WTC11 (cell line): ENCODE measurements at places on chromosomes 5 and 9.
A peak's percentile ranks its signal among the peaks of the same experiment; 100 is the strongest.

DNA sequence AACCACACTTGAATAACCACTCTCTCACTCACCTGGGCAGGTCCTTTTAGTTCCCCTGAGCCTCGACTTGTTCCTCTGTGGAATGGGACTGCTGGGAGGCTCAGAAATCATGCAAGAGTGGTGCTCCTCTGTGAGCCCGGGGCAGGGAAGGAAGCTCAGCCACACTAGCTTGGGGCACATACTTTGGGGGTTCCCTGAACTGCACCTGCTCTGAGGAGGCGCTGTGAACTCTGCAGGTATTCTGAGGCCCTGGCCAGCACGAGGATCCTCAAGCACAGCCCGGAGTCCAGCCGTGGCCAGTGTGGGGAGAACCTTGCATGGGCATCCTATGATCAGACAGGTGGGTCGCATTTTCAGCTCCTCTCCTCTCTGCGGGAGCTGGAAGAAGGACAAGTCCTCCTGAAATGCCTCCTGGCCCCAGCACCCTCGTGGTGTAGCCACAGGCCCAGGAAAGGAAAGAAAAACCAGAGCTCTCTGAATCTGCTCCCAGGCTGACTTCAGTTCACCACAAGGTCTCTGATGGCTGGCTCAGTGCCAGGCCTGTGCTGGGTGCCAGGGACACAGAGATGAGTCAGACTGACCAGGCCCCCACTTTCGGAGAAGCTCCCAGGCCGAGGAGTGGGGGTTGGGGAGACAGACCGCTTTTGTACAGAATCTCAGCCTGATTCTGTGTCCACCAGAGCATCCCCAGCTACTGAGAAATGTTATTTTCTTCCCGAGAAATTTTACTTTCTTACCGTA is 11.9 kb downstream of the GLIPR2 start:
- DNase-seq, result no peak

DNA sequence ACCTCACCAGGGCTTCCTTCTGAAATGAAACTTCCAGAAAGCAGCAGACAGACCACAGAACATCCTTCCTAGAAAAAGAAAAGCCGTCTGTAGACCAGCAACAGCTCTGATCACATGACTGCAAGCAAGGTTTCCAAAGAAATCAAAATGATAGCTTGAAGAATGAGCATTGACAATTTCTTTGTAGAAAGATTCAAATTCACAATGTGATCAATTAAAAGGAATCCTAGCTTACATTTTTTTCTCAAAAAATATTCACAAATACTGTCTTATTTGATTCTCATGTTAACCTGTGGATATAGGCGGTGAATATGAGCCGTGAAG is 144.9 kb downstream of the MTX3 start:
- DNase-seq, result no peak

DNA sequence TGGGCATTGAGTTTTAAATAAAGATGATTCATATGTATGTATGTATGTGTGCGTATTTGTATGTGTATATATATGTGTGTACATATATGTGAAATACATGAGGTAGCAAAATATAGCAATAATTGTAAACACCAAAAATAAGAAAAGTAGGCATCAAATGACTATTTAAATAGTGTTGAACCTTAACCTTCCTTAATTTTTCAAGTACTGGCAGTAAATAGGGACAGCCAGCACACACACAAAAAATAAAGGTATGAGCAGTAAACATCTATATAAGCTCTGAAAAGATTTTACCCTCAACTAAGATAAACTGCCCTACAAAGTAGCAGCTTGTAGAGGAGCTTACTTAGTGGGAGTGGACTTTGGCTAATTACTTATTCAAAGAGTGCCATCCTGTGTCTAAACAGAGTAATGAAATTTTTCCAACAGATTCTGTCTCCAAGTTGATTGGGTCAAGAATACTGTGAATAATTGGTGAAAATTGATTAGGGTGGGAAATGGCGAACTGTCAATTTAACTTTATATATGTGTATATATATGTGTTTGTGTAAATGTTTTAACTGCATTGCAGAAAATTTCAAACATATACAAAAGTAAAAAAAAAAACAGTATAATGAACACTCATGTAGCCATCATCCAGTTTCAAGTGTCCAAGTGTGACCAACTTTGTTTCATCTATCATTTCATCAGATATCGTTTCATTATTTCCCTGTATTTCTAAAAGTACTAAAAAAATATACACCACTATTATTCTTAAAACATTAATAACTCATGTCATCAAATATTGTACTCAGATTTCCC is 2.0 kb upstream of the ADAMTS6 start:
- DNase-seq, result no peak

GRCh38 chr5:176446884-176447590 is 1.1 kb upstream of the FAF2 start:
- DNase-seq, result peak; percentile 28

- peak; percentile 83 for DNase-seq
These were observed 141.2 kb upstream of the ASTN2 start for GRCh38 chr9:117555964-117556629.

- peak; percentile 77 for DNase-seq
These were observed at the start of gene PCDHGA11 for GRCh38 chr5:141420855-141421488. Gene PCDHGA11 (plus strand): TSS chr5:141421051. CDS start chr5:141421228, 177 bp downstream.

GRCh38 chr5:111707630-111708164 is 49.3 kb downstream of the NREP start:
- no peak for DNase-seq

DNA sequence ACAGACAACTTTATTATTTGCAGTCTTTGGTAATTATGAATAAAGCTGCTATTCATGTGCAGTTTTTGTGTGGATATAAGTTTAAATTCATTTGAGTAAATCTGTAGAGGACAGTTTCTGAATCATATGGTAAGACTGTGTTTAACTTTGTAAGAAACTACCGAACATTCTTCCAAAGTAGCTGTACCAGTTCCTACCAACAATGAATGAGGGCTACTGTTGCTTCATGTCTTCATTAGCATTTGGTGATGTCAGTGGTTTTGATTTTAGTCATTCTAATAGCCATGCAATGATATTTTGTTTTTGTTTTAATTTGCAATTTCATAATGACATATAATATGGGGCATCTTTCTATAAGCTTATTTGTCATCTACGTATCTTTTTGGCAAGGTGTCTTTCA is 501.3 kb upstream of the RORB start:
- no peak for DNase-seq

- no peak for DNase-seq
These were observed 19.9 kb downstream of the SEMA6A start for GRCh38 chr5:116554764-116555163.

GRCh38 chr5:112355058-112355685 is 63.9 kb downstream of the EPB41L4A start:
- DNase-seq, result no peak

DNA sequence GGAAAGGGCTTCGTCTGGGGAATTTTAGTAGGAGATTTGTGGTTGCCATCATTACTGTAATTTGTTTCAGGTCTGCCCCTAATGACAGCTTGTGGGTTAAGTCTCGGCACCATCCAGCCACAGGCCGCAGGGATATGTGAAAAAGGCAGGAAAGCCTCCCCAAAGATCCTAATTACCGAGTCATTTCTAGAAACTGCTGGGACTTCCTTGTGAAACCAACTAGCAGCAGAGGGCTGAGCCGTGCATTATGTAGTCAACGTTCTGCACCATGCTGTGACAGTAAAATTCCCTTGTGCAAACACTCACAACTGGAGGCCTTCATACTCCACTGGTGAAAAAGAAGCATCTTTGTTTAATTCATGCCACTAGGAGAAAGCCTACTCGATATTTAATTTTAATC is 230.3 kb downstream of the MPDZ start:
- no peak for DNase-seq

GRCh38 chr9:125997196-125997823 is 250.1 kb downstream of the PBX3 start:
- DNase-seq, result no peak

- DNase-seq, result peak; percentile 56
These were observed 33.3 kb upstream of the ABCA1 start for GRCh38 chr9:104961238-104961637.

GRCh38 chr5:133930061-133930812 is 38.2 kb downstream of the C5orf15 start:
- DNase-seq, result no peak

DNA sequence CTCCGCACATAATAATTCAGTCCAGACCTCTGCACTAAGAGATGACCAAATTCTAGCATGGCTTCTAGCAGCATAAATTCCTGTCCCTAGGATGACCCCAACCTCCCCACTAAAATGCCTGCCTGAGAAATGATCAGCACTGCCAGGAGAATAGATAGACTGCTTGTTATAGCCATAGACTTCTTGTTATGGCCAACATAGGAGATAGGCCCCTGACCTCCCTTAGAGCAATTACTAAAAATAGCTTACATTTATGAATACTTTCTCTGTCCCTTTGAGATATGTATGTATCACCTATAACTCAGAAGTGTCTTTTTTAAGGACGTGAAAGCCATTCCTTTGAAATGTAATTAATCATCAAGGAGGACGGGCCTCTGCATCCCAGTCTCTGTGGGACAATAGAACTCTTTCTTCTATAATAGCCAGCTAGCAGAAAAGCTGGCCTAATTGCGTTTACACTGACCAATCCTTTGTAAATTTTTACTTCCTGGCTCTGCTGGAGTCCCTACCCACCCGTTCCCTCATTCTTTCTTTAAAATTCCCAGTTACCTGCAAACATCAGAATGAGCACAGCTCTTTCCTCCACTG is 1002.7 kb downstream of the CDH18 start:
- no peak for DNase-seq

DNA sequence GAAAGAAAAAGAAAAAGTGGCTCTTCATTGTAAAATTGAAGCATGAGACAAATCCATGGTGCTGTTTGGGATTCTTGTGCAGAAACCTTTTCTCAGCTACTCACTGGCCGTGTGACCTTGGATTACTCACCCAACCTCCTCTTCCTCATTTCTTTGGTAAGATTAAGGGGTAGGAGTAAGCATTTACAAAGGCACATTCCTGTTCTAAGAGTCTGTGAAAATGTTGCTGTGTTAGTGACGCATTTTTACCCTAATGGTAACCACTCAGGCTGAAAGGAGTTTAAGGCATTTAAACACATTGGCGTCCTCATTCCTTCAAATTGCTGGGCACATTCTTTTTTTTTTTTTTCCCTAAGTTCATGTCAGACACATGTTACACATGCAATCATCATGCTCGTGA is 4.3 kb downstream of the RAI14 start:
- no peak for DNase-seq

DNA sequence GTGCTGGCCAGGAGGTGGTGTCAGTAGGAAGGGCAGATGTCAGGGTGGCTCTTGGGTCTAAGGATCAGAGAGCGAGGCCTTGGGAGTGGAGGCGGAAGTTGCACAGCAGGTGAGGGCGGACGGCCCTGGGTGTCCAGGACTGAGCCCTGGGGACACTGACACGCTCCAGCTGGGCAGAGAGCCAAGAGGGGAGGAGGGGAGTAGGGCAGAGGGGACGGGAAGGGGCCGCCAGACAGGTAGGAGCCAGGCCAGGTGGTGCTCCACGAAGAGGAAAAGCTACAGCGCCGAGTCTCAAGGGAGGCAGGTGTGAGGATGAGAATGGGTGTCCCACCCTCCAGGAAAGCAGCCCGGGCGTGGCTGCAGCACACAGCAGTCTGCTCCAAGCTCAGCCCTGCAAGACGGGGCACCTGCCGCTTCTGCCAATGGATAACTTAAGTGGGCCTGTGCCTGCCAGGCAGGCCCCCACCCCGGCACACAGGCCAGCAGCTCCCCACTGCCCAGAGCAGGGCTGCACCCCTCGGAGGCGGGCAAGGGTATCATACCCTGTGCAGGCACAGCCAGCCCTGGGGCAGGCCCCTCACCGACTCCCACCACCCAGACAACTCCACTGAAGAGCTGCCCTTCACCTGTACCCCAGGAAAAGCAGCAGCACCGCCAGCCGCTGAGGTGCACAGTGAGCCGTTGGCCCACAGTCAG is 4.9 kb downstream of the TPRN start:
- DNase-seq, result no peak

GRCh38 chr9:88775559-88775958 is 215.7 kb upstream of the S1PR3 start:
- DNase-seq, result no peak

DNA sequence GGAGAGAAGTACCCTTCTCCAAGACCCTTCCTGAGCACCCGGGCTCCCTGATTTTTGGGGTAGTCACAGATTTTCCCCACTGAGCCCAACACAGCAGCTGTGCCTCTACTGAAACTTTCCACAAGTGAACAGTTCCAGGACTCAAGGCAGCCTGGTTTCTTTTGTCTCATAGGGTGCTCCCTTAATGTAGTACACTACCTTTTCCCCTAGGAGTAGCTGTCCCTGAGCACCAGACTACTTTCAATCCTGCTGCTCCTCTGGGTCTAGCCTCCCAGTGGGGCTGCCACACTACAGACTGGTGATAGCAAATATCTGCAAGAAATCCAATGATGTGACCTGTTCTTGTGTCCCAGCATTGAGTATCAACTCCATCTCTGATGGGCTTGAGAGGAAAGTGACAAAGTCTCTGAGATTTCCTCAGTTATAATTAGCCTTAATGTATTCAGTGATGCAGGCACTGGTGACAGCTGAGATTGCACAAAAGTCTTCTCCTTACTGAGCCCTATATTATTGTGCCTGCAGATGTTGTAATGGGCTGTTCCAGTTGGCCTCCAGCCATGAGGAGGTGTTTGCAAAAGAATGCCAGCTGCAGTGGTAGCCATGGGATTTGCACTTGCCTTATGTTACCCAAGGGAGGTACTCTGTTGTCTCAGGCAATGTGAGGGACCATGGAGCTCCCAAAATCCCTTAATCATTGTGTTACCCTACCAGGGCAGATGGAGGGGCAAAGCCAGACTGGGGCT is 1802.5 kb downstream of the EFNA5 start:
- DNase-seq, result no peak

DNA sequence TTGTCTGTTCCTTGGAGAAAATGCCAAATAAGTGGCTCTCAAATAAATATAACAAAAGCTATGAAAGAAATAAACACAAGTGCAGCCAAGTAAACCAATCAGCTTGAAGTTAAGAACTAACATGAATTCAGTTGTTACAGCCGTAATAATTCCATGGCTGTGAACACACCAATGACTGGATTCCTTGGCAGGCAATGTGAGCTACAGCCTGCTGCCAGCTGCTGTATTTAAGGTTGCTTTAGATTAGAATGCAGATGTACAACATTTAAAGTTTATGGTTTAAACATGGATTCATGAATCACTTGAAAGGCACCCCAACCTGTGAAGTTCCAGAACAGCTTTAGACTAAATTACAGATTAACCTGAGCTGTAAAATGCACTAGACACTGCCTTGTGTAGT is 626.4 kb upstream of the SEMA6A start:
- DNase-seq, result no peak

DNA sequence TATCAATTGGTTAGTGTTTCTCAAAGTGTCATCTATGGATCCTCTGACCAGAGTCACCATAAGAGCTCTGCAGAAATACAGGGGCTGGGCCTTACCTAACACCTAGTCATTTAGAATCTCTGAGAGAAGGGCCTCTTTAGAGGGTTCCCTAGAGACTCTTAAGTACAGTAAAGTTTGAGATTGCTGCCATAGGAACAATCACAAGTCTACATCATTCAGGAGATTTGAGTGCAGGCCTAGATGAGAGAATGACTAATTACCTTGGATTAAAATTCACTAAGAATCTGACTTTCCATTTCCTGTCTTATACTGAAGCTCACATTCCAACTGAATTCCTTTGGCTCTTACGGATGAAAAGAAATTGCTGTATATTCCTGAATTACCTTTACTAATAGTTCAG is 182.1 kb upstream of the PTGER4 start:
- DNase-seq, result no peak
